ENCODE measurements at places on chromosomes 6 and 20.

DNA sequence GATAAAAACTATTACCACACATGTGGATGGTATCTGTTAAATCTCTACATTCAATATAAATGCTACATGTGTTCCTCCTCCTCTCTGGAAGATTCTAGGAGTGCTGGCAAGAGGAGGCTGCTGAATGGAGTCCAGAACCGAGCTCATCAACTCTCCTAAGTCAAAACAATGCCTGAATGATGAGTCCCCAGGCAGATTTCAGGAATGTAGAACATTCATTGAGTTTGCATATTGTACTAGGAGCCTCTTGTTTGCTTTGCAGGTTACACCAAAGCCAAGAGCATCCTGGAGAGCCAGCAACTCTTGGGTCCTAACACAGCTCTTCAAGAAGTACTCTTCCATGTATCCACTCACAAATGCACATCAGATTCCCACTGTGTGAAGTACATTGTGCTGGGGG, 117.6 kb upstream of the UST start:
- DNase-seq: no peak

GRCh38 chr20:50980851-50981713, 22.5 kb downstream of the MOCS3 start:
- DNase-seq: no peak

GRCh38 chr6:21402368-21402767, 191.2 kb upstream of the SOX4 start:
- no peak for DNase-seq

- no peak for DNase-seq
Observed at GRCh38 chr6:27837625-27838057, 74.6 kb downstream of the OR2B2 start.

- DNase-seq: no peak
Observed at GRCh38 chr6:56475736-56476457, 166.8 kb downstream of the DST start.

DNA sequence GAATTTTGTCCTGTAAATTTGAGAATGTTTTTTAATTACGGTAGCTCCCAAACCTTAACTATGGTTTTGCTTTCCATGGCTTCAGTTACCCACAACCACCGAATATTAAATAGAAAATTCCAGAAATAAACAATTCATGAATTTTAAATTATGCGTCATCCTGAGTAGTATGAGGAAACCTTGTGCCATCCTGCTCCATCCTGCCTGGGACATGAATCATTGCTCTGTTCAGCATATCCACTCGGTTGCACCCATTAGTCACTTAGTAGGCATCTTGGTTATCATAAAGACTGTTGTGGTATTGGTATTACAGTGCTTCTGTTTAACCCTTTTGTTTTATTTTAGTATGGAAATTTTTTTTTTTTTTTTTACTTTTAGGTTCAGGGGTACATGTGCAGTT, 39.7 kb downstream of the KCNS1 start:
- DNase-seq: no peak

- no peak for DNase-seq
Observed at GRCh38 chr6:16694781-16695578, 66.3 kb downstream of the ATXN1 start.

- no peak for DNase-seq
Observed at GRCh38 chr6:43147691-43148477, 23.2 kb upstream of the SRF start.

- DNase-seq: no peak
Observed at GRCh38 chr6:12944001-12944400, 227.4 kb downstream of the PHACTR1 start.

DNA sequence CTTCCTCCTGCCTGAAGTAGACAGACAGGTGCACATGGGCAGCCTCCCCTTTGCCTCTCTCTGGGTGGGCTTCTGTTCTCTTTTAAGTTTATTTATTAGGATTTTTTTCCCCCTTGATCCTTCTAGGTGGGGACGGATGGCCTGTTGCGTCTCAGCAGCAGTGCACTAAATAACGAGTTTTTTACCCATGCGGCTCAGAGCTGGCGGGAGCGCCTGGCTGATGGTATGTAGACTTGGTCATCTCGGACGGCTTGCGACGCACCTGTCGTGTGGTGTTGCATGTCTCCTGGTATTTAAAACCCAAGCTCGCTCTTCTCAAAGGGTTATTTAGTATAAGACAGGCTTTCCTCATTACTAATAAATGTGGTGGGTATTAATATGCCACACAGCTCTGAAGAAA, 73.3 kb downstream of the ASXL1 start:
- DNase-seq: no peak

DNA sequence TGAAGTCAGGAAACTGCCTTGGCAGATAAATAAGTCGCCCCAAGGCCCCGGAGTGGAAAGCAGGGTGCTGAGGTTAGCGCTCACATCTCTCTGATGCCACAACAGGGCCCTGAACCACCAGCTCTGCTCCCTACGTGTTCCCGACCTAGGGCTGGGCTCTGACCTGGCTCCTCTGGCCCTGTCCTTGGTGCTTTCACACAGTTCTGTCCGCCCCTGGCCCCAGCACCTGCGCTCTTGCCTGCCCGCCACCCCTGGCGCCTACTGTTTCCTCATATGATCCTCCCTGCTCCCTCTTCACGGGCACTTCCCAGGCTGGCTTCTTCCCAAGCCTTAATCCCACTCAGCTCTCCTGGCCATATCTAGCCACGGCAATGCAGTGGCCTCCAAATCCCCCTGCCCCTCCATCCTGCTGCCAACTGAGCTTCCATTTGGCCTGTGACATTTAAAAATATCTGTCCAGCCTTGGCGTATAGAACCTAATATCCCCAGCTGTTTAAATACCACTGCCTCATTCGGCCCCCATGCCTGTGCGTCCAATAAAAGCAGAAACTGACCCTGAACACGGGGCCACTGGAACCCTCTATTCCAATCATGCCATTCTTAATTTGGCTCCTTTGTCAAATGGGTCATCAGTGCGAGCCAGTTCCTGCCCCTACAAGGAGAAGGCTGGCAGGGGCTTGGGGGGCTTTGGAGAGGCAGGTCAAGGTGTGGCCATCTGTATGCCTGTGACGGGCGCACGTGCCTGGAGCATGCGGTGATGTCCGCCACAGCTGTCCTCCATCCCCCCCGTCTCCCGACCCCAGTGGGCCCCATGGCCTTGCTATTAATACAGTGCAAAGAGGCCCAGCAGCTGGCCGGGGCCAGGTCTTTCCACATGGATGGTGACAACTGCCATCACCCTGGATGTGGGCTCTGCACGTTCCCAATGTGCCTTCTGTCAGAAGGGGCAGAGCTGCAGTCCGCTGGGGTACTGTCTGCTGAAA, 27.7 kb downstream of the GNAS-AS1 start:
- no peak for DNase-seq

- DNase-seq: no peak
Observed at GRCh38 chr20:49812507-49813304, at the start of gene SLC9A8. Gene SLC9A8 (plus strand): TSS chr20:49812828. CDS start chr20:49812923, 95 bp downstream.

GRCh38 chr6:46632053-46632452, 20.6 kb downstream of the CYP39A1 start:
- no peak for DNase-seq

DNA sequence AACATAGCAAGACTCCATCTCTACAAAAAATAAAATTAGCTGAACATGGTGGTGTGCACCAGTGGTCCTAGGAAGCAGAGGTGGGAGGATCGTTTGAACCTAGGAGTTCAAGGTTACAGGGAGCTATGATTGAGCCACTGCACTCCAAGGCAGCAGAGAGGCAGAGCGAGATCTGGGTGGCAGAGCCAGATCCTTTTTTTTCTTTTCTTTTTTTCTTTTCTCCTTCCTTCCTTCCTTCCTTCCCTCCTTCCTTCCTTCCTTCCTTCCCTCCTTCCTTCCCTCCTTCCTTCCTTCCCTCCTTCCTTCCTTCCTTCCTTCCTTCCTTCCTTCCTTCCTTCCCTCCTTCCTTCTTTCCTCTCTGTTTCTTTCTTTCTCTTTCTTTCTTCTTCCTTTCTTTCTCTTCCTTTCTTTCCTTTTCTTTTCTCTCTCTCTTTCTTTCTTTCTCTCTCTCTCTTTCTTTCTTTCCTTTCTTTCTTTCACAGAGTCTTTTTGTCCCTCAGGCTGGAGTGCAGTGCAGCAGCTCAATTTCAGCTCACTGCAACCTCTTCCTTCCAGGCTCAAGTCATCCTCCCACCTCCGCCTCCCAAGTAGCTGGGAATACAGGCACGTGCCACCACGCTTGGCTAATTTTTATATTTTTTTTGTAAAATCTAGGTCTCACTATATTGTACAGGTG, 9.2 kb upstream of the VSTM2L start:
- no peak for DNase-seq

DNA sequence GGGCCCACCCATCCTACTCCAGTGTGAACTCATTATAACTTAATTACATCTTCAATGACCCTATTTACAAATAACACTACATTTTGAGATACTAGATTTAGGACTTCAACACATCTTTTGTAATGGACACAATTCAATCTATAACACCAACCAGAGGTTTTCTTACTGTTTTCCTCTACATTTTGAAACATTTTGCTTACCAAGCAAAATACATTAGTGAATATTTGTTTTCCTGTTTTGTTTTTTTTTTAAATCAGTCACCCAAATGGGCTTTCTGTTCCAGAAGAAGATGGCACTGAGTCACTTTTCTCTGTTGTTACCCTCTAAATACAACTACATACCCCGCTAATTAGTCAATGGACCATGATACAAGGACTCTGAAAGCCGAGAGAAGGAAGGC, 104.7 kb upstream of the PRND start:
- no peak for DNase-seq

- DNase-seq: no peak
Observed at GRCh38 chr6:129555206-129555832, 154.7 kb downstream of the ARHGAP18 start.

DNA sequence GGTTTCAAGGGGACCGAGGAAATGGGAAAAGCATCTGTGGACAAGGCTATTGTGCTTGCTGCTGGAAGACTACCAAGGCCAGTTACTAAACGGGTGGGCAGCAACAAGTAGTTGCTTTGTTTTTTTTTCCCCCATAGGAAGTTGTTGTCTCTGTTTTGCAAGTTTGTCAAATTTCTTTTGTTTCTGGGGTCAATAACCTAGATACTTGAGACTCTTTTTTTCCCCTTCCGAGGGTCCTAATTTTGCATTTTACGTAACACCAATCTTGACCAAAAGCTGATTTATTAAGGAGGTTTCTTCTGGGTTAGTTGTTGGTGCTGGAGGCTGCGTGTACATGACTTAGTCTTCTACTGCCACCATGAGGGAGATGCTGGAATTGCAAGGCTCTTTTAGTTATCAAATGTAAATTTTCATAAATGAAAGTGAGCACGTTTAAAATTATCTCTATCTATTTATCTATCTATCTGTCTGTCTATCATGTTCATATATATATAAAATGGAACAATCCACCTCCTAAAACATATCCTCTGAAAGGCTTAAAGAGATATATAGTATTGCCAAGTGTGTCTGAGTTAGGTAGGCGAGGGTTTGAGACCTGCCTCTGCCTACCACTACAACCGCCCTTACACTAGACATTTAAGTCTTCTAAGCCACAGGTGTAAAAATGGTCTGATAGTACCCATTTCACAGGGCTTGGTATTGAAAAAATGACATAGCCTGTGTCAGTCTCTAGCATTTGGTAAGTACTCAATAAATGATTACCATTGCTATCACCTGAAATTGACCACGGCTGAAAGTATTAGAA, 60.2 kb downstream of the GCLC start:
- DNase-seq: peak; percentile 17

GRCh38 chr6:18214003-18214402, 50.3 kb downstream of the DEK start:
- DNase-seq: no peak

DNA sequence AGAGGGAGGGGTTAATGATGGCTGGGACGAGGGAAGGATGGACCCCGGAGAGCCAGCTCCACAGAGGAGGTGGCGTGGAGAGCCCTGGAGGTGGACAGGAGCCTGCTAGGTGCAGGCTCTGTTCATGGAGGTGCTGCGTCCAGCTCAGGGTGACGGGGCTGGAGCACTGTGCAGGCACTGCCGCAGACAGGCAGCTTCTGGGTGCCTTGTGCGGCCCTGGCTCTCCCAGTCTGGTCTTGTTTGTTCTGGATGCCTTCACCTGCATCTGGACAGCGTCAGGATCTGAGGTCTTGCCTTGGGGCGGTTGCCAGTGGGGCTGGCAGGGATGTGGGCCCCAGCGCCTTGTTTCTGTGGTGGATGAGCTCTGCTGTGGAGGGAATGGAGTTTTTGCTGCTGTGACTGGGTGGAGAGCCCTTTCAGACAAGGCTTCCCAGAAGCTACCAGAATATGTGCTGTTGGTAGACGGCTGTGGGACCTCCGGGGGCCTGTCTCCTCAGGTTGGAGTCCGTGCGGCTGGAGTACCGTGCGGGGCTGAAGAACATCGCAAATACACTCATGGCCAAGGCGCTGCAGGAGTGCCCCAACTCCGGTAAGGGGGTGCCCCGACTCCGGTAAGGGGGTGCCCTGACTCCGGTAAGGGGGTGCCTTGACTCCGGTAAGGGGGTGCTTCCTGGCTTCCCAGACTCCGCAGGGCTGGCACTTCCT, 7.8 kb upstream of the C20orf204 start:
- DNase-seq: no peak

Measured in NCI-H1436 treated with DMSO at 0.1 percent for 48 hours (cell line).